ENCODE measurements at places on chromosomes 1 and 21.

- peak; percentile 70 for DNase-seq
Observed at GRCh38 chr1:214135886-214136285, 145.1 kb upstream of the SMYD2 start.

- DNase-seq, result no peak
Observed at GRCh38 chr21:41774467-41775148, 7.8 kb upstream of the RIPK4 start.

- no peak for DNase-seq
Observed at GRCh38 chr1:171625225-171625624, 3.2 kb downstream of the MYOCOS start.

- DNase-seq, result peak; percentile 93
Observed at GRCh38 chr1:32702599-32703478, at the start of gene SYNC. Gene SYNC, minus strand, starts transcription at chr1:32702770. Its CDS starts 110 bp downstream, at chr1:32702660.

DNA sequence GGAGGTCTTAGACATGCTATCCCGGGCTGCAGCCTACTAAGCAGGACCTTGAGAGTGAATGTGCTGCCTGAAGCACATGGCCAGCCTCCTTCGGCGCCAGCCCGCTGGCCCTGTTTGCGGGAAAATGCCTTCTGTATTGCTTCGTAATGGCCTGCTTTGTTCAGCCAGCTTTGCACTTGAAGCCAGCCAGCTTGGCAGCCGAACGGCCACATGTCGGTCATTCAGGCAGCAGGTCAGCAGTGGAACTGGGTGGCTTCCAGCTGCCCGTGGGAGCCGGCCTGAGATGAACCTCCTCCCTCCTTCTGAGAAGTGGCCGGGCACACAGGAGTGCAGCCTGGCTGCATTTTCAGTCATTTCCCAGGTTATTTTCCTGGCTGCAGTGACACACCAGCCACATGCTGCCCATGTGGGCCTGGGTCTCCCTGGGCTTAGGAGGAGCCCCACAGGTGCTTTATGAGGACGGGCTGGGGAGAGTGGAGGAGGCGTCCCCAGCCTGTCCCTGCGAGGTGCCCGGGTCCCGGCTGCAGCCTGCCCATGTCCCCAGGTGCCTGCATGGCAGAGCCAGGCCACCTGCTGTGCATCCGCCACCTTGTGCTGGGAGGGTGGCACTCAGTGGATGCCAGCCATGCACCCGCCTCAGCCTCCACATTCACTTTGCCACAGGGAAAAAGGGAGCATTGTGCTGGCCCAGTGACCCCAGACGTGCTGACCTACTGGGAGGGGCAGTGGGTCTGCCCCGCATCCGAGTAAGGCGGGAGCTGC is 103.5 kb downstream of the SIK1 start:
- DNase-seq, result peak; percentile 76

DNA sequence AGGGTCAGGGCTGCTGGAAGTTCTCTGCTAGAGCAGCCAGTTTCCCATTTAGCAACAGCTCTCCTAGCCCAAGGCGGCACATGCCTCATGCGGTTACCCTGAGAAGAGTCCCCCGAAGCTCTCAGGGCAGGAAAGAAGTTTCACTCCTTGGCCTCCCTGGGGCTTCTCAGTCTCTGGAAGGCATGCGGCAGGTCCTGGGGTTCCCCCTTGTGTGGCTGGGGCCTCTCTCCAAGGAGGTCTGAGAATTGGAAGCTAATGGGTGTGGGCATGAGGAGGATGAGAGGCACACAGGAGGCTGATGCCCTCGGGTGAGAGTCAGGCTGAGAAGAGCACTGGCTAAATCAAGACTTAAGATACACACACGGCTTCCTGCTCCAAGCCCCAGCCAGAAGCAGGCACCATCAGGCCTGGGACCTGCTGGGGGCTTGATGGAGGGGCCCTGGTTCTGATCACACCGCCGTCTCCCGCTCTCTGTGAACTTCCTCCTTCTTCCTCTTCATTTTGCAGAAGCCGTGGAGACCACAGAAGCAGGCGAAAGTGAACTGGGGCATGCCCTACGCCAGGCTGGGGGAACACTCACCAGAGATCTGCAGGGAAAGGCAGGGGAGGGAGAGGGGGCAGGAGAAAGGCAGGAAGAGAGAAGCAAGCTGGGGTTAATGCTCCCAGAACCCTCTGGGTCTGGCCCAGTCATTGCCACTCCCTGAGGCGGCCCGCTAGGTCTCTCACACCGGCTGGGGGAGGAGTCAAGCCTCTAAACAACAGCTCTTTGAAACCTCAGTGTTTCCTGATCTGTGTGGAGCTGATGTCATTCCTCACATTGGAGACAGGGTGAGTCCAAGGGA is 15.1 kb downstream of the BLACAT1 start:
- peak; percentile 85 for DNase-seq

GRCh38 chr1:15684468-15685291 is 560 bp downstream of the PLEKHM2 start:
- DNase-seq, result peak; percentile 57

GRCh38 chr1:73821520-73821919 is 376.5 kb downstream of the LRRIQ3 start:
- DNase-seq, result no peak

DNA sequence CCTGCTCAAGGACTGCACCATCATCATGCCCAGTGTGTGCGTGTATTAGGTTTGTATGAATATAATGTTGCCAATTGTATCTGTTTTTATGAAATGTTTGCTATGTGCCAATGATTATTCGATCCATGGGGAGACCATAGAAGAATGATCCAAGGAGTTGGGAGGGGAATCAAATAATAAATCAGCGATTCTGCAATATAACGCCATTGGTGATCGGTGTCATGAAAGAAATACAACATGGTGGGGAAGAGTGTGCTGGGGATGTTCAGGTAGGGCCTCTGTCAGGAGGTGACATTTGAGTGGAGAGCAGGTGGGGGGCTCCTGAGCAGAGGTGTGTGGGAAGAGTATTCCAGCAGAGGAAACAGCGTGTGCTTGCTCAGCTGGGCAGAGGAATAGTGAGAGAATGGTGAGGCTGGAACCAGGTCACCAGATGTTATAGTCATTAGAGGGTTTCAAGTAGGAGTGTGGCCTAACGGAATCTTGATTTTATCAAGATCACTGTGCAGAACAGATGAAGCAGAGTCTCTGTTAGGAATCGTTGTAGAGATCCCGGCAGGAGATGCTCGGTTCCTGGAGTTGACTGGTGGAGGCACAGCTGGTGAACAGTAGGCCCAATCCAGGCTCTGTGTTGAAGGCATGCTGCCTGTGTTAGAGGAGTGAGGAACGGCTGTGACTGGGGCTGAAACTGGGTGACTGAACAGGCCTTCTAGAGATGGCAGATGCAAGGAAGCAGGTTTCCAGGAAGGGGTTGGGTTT is 2.9 kb upstream of the ZNF496 start:
- DNase-seq, result no peak

- peak; percentile 58 for DNase-seq
Observed at GRCh38 chr1:35725596-35725995, 6.9 kb upstream of the C1orf216 start.

DNA sequence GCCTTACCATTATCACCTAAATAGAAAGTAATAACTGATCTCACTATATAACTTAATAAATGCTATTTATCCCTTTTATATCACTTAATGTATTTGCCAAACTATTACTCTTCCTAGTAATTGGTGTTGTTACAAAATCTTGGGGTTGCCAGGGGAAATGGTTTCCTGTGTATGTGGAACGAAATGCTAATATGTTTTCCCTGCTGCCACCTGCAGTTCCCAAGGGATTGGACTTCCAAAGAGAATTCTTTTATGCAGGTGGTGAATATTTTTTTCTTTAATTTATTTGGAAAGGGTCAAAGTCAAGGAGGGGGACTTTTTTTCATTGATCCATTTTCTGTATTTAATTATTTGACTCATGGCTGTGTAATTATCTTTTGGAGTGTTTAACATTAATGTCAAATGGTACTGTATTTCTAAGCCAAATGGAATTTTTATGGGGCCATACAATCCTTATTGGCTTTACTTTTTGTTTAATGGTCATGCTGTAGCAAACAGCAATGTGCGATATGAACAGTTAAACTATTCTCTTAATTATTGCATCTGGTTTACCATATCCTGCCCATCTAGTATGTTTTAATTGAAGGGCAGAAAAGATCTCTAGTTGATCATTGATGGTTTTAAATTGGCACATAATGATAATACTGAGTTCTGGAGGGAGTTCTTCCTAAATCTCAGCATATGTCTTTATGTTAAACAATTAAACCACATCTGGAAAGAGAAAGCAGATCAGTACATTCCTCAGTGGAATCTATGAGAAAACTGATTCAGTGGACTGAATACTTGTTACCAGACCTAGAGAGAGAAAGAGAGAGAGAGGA is 486.3 kb downstream of the TTLL7 start:
- DNase-seq, result no peak

- no peak for DNase-seq
Observed at GRCh38 chr21:26710155-26710554, 135.1 kb downstream of the ADAMTS1 start.

DNA sequence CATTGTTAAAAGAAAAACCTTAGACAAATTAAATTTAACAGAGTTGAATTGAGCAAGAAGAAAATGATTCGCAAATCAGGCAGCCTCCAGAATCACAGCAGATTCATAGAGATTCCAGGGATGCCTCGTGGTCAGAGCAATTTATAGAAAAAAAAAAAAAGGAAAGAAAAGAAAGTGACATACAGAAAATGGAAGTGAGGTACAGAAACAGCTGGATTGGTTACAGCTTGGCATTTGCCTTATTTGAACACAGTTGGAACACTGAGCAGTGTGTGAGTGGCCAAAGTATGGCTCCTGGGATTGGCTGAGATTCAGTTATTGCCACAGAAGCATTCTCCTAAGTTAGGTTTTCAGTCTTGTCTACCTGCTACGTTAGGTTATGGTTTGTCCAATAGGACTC is 9.1 kb upstream of the C21orf91 start:
- peak; percentile 43 for DNase-seq

DNA sequence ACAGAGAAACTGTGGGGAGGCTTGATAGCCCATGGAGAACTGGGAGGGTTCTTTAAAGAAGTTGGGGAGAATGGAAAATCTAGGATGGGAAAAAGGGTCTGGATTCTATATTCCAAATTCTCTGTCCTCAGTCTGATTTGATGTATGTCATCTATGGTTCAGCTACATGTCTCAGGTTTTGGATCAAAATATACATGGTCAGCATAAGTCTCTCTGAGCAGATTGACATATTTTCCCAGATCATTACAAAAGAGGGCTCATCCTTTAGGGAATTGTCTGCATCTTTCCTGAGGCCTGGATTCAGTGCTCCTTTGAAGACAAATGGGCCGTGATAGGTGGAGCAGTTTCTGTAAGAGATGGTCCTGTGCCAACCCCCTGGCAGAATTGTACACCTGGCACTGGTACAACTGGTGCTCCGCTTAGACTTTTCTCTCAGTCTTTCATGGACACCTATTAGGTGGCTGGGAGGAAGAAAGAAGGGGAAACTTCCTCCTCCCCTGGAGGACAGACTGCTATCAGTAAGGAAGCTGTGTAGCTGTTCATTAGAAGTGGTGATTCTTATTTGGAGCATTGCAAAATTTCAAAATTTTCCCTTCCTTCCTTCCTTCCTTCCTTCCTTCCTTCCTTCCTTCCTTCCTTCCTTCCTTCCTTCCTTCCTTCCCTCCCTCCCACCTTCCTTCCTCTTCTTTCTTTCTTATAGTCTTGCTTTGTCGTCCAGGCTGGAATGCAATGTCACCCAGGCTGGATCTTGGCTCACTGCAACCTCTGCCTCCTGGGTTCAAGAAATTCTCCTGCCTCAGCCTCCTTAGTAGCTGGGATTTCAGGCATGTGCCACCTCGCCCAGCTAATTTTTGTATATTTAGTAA is 26.1 kb upstream of the RGL1 start:
- DNase-seq, result no peak

GRCh38 chr1:206568256-206568655 is 44.0 kb downstream of the EIF2D start:
- DNase-seq, result no peak

DNA sequence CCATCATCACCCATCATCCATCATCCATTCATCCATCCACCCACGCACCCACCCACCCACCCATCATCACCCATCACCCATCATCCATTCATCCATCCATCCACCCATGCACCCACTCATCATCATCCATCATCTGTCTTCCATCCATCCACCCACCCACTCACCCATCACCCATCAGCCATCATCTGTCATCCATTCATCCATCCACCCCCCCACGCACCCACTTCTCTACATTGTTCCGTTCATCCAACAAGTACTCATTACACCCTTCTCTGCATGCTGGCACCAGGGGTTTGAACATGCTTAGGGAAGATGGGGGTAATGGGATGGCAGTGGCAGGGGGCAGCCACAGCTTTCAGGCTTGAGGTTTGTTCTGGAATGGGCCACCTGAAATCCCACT is 82.1 kb downstream of the ADARB1 start:
- no peak for DNase-seq

DNA sequence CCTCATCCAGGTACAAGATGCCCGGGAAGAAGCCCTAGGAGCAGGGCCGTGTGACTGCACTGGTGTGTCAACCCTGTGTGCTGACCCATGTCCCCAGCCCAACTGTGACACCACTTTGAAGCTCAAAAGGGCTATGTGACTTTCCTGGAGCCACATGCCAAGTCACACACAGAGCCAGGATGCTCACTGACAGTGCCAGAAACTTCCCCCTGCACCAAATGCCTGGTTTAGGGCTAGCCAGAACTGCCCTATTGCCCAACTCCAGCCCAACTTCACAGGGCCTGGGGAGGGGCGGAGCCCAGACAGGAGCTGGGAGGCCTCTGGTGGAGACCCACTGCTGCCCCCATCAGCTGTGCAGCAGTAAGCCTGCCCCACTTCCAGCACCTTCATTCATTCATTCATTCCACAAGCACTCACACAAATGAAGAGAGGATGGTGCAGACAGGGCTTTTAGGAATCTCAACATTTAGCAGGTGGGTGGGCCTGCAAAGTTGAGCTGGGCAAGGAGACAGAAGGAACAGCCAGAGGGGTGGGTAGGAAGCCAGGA is 36.7 kb downstream of the KCNQ4 start:
- DNase-seq, result no peak

- DNase-seq, result no peak
Observed at GRCh38 chr1:240171907-240172306, 80.2 kb downstream of the FMN2 start.

DNA sequence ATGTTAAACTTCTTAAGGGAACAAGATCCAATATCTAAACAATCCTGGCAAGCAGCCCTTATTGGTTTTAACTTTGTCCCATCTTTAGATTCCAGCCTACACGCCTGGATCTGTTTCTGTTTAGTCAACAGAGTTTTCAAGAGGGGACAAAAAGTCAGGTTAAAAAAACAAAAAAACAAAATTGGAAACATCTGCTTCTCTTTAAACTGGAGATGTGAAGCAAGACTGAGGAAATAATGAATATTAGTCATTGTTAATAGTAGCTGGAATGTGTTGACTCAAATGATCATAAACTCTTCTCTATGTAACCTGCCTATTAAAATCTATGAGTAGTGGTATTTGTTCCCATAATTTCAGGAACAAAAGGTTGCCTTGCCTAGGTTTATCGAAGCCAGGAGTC is 55.0 kb downstream of the NID1 start:
- no peak for DNase-seq

GRCh38 chr1:91948501-91949355 is 473 bp upstream of the BRDT start:
- DNase-seq, result no peak

- DNase-seq, result no peak
Observed at GRCh38 chr1:63255153-63255552, 67.2 kb upstream of the FOXD3 start.

GRCh38 chr1:247357781-247358211 is 26.1 kb upstream of the ZNF496 start:
- DNase-seq, result peak; percentile 30

- DNase-seq, result no peak
Observed at GRCh38 chr1:226187380-226187779, 839 bp upstream of the ACBD3 start.

- no peak for DNase-seq
Observed at GRCh38 chr1:239493811-239494414, 107.5 kb downstream of the CHRM3 start.
